Endothelial cell (in vitro differentiated cells): ENCODE measurements at places on chromosomes 5 and 9.
A peak's percentile ranks its signal among the peaks of the same experiment; 100 is the strongest.

GRCh38 chr5:56145511-56145910 lies 87.6 kb downstream of the ANKRD55 start:
- DNase-seq: no peak

DNA sequence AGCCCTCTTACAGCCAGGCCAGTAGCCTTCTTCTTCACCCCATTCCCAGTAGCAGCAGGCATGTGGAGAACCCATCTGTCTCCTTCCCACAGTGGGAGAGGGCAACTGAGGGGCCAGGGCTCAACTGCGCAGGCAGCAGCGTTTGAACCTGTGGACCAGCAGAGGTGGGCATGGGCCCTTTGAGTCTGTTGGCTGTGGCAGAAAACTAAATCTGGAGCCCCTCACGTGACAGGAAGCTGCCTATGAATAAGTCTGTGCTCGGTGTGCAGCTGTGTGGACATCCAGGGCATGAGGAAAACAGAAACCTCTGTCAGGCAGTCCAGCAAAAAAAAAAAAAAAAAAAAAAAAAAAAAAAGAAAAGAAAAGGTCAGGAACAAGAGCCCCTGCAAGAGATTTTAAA lies 189.2 kb upstream of the NR3C1 start:
- no peak for DNase-seq

DNA sequence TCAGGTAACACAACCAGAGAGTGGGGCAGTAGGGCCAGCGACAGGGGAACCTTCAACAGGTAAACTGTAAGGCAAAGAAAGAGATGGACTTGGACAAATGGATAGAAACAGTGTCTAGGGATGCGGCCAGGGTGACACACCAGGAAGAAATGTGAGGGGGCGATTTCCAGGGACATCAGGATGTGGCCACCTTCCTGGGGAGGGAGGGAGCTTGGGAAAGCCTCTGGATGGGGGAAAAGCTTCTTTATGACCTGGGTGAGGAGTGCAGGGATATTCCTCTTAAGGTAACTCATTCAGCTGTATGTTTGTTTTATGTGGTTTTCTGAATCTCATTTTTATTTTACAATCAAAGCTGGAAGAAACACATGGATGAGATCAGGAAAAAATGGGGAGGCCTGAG lies 11.9 kb upstream of the NXNL2 start:
- no peak for DNase-seq

GRCh38 chr9:88775037-88775471 lies 216.2 kb upstream of the S1PR3 start:
- DNase-seq: no peak

GRCh38 chr5:60677850-60678664 lies 21.9 kb downstream of the DEPDC1B start:
- no peak for DNase-seq

DNA sequence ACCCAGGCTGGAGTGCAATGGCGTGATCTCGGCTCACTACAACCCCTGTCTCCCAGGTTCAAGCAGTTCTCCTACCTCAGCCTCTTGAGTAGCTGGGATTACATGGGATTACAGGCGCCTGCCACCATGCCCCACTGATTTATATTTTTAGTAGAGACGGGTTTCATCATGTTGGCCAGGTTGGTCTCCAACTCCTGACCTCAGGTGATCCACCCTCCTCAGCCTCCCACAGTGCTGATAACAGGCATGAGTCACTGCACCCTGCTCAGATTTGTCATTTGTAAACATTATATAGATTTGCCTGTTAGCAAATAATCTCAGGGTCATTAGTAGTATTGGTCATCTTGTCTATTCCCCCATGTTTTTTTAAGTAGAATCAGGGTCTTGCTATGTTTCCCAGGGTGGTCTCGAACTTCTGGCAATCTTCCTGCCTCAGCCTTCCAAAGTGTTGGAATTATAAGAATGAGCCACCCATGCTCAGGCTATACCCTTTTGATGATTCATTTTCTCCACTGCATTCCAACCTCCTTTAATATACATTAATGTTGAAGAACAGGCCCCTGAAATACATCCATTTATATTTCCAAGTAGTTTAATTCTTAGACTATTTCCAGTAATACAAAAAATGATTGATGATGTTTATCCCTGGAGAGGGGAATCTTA lies 17.3 kb downstream of the CENPH start:
- DNase-seq: no peak

DNA sequence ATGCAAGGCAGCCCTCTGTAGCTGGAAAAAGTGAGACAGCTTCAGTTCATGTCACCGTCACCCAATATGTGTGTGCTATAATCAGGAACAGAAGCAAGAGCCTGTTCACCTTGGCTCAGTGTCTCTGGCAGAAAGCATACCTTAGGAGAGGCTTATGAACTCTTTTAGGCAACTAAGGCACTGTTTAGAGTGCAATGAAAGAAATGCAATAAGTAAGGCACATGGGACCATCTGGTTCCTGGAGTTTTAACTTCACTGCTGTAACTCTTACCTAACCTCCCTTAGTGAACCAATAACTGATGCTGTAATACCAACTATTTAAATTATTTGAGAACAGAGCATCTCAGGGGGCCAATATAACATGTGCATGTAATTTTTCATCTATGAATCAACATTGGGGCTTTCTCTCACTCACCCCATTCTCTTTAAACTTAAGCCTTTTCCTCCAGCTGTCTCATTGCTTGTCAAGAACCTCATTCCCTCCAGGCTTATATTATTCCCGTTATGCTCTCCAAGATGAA lies 32.4 kb downstream of the C9 start:
- DNase-seq: no peak

DNA sequence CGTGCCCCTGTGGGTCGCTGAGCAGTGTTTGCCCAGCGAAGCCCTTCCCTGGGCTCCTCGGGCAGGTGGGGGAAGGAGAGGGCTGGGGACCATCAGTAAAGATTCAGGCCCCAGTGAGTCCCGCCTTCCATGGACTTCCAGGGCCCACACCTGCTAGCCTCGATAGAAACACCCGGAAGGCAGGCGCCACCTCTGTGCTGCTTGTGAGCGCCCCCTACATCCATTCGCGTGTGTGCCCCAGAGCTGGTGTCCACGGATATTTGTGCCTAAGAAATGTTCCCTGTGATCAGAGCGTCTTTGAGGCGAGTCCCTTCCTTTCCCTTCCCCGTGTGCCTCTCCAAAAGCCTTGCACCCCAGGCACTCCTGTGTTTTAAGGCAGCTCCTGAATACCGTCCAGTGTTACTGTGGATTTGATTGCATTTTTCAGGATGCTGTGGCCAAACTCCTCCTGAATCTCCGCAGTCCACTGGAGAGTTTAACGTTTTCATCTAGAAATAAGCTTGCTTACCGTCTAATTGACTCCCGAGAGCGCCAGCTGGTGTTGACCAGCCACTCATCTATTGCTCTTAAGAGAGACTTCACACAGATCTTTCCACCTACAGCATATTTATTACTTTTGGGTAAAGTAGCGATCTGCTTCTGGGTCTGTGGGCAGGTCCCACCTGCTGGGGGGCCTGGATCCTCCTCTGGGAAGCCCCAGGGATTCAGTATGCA lies 101.4 kb downstream of the COL5A1 start:
- DNase-seq: peak; percentile 23

- no peak for DNase-seq
Measured at GRCh38 chr5:124602925-124603650, 143.4 kb downstream of the ZNF608 start.

- no peak for DNase-seq
Measured at GRCh38 chr9:91296354-91296753, 65.4 kb downstream of the AUH start.

DNA sequence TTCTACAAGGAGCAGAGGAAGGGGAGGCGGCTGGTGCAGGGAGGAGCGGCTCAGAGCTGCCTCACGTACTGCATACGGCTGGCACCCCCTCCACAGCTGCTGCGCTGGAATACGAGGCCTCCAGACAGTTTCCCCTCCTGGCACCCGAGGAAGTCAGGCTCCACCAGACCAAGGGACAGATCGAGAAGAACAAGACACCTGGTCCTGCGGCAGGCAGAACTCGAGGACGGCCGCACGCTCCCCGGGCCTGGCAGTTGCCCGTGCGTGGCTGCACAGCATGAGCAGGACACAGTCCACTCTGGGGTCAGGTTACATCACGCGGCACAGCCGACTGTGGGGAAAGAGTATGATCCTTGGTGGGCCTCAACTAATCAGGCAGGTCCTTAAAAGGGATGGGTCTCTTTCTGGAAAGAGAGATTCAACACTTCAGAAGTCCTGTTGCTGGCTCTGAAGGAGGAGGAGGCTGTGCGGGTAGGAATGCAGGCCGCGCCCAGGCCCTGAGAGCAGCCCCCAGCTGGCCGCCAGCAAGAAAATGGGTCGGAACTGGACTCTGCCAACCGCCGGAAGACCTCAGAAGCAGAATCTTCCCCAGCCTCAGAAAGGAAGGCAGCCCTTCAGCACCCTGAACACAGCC lies 11.6 kb downstream of the UBAC1 start:
- DNase-seq: no peak

GRCh38 chr9:137965177-137965795 lies 87.7 kb downstream of the CACNA1B start:
- DNase-seq: no peak

DNA sequence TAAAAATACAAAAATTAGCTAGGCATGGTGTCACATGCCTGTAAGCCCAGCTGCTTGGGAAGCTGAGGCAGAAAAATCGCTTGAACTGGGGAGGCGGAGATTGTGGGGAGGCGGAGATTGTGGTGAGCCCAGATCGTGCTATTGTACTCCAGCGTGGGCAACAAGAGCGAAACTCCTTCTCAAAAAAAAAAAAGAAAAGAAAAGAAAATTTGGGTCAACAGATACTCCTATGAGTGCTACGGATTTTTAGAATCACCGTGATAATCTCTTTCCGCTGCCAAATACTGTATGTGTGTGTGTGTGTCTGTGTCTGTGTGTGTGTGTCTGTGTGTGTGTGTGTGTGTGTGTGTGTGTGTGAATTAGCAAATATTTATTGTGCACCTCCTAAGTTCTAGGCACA lies 64.4 kb downstream of the ARRDC3 start:
- no peak for DNase-seq

DNA sequence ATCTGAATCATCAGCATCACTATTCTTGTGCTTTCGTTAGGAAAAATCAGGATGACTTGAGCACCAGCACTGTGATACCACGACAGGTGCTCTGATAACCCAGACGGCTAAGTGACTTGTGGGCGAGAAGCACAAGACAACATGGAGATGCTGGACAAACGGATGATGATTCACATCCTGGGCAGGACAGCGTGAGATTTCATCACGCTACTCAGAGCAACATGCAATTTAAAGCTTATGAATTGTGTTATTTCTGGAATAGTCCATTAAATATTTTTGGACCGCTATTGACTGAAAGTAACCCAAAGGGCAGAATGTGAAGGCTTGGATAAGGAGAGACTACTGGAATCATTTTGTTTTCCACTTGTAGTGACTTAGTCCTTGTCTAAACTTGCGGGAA lies 114.8 kb upstream of the DAPK1 start:
- DNase-seq: no peak

GRCh38 chr9:92463984-92464383 lies 18.3 kb downstream of the ASPN start:
- no peak for DNase-seq

- no peak for DNase-seq
Measured at GRCh38 chr5:107560377-107560776, 110.4 kb downstream of the EFNA5 start.

DNA sequence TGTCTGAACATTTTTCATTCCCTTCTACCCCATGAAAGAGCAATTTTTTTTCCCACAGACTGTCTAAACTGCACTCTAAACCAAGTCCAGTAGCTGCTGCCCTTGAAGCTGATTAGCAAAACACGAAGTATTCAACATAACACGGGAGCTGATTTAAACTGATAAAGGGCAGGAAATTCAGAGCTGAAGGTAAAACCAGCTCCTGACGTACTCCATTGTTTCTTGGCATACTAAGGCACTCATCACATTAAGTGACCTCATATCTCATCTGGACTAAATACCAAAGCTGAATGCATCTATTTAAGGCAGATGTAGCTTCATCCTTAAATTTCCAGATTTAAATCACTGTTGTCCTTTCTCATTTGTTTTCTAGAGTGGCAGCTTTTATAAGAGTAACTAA lies 12.0 kb downstream of the GDF9 start:
- no peak for DNase-seq

GRCh38 chr5:9625731-9626130 lies 4.4 kb downstream of the TAS2R1 start:
- no peak for DNase-seq

- DNase-seq: no peak
Measured at GRCh38 chr9:72649127-72649442, 127.7 kb downstream of the TMC1 start.

- DNase-seq: no peak
Measured at GRCh38 chr5:177124486-177124991, 9.0 kb upstream of the NSD1 start.

GRCh38 chr5:32230356-32231099 lies 56.4 kb upstream of the GOLPH3 start:
- no peak for DNase-seq

GRCh38 chr9:79195879-79196278 lies 375.9 kb upstream of the TLE4 start:
- no peak for DNase-seq

DNA sequence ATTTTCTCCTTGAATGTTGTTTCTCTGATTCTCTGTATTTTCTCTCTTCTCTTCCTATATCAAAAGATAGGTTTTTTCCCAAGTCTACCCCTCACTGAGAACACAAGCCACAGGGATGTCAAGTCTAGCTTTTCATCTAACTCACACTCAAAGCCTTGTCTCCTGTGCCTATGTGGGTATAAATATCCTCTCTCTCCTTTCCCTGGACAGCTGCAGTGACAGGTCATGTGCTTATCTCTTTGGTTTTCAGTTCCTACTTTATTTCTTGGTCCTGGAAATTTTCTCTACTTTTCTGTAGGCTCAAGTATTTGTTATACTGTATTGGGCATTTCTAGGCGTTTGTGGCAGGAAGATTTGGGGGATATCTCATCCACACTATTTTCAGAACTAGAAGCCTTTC lies 182.4 kb upstream of the MVB12B start:
- no peak for DNase-seq

DNA sequence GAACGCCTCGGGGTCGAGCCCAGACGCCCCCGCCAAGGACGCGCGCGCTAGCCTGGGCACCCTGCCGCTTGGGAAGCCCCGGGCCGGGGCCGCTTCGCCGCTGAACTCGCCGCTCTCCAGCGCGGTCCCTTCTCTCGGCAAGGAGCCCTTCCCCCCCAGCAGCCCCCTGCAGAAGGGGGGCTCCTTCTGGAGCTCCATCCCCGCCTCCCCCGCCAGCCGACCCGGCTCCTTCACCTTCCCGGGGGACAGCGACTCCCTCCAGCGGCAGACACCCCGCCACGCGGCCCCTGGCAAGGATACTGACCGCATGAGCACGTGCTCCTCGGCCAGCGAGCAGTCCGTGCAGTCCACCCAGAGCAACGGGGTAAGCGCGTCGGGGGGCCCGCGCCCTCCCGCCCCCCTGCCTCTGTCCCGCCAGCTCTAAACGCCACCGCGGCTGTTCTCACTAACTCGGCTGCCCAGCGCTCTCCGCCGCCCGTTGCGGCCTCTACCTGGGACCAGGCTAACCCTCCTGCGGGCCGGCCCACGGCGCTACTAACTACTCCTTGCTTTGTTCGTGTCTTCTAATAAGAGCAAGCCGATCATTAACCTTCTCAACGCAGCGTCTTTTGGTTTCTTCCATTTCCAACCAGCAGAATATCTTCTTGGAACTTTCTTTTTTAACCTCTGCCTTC lies 93.6 kb upstream of the OTULINL start:
- DNase-seq: peak; percentile 26
